ENCODE measurements at places on chromosomes 7 and 10.

DNA sequence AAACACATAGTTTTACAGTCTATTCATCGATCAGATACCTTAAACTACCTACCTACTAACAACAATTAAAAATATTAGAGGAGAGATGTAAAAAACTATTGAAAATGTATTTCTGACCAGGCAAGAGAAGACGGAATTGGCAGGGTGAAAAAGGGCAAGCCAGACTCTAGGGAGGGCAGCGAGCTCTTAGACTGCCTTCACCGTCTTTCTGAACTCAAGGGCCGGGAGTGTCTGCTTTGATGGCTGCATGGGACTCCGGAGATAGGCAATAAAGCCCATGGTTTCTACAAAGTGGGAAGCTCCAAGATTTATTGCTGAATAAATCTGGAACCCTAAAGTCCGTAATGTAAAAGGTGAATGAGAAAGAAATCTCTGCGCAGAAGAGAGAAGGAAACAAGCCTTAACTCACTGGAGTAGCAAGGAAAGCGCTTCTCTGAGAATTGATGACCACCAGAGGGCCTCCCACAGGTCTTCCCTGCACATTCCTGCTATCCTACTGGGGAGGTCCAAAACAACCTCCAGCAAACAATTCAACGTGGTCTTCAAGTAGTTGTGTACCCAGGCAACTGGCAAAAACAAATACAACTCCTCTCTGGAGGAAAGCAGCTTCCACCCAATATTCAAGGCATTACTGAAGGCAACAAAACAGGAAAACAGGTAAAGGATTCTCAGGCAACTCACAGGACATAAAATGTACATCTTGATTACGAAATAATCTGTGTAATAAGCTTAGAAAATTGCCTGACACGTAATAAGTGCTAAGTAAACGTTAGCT lies 181.3 kb downstream of the SDK1 start:
- DNase-seq, result no peak

- no peak for DNase-seq
These were observed 99.8 kb downstream of the KCNMA1 start for GRCh38 chr10:77537720-77538373.

- DNase-seq, result peak; percentile 13
These were observed 95.3 kb upstream of the RET start for GRCh38 chr10:42981358-42982236.

GRCh38 chr7:102425639-102426267 lies 7.6 kb upstream of the ORAI2 start:
- peak; percentile 86 for DNase-seq

DNA sequence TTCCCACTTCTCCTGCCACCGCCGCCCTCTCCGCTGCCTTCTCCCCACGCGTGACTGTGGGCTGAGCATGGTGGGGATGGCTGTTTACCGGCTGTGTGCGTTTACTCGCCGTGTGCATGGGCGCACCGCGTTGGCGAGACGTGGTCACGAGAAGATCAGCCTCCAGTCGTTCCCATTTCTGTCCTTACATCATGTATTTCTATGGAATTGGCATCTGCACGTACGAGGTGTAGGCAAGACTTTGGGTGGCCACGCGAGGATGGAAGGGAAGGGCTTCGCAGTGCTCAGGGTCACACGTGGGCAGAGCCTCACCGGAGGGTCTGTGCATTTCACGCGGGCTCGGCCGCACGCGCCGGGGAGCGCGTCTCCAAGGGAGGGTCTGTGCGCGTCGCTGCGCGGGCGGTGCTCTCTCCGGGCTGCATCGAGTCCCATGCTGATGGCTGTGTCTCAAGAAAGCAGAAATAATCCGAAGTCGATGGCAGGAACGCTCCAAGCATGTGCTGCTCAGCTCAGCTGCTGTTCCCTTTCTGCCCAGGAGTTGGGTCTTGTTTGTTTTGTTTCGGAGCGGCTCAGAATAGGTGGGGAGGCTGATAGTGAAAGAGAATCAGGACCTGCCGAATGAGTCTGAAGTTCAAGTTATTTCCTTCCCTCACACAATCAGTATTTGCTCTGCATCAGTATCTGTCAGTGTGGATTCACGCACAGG lies 973 bp downstream of the CAMK1D start:
- DNase-seq, result peak; percentile 49

DNA sequence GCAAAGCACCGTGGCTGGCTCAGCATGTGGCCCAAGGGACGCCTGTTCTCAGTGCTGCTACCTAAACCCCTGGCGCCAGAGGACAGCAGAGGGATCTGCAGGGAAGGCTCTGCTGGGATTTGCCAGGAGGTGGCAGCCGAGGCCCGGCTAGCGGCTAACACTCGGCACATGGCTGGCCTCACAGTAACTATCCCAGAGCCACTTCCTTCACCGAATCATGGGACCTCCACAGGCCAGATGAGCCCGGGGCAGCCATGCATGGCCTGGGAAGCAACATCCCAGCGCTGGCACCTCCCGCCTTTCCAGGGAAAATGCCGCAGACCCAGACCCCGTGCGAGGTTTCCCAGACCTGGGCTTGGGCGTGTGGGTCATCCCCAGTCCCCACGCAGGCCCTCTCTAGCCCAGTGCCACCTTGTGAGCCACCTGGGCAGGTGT lies 36.4 kb downstream of the DPYSL4 start:
- peak; percentile 70 for DNase-seq

GRCh38 chr10:98338318-98338717 lies 70.3 kb upstream of the LOXL4 start:
- DNase-seq, result no peak

DNA sequence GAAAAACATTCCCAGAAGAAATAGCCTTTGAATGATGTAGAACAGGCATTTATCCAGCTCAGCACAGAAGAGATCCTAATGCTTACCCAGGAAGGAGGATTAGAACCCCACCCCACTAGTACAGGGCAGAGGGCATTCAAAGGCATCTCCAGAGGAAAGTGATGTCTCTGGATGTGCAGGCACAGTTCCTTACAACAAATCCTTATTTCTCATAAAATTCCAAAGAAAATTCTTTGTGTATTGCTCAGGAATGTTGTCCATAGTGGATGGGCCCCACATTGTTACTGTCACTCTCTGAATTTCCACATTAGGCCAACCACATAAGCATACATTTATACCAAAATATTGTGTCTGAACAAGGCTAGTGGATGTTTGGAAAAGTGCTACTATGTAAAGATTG lies 243.0 kb downstream of the ADRA2A start:
- no peak for DNase-seq

Measured in stimulated activated CD4-positive, alpha-beta T cell treated with anti-CD3 and anti-CD28 coated beads, Interleukin-2, amount 100 ng/mL, for 24 hours (primary cell).